ENCODE measurements at places on chromosomes 6 and 20.

DNA sequence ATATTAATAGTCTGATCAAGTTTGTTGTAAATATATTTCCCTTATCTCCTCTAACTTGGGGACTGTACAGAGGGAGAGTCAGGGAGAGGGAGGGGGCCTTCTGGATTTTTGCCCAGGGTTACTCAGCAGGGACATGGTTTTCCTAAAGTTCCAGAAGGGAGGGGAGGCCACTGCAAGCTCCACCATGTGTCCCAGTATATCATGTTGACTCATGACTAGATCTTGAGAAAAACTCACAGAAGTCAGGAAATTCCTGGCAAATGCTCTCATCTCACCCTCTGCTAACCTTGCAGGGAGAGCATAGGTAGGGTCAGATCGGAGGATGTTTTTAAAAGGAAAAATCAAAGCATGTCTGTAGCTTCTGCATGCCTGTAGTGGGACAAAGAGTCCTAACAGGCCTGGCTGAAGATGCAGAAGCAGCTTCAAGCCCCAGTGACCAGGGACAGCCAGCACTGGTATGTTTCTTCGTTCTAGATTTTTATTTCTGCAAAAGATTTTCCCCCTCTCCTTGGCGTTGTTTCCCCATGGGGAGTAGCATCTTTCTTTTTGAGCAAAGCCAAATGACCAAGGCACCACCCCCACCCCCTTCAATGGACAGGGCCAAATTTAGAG lies 272.9 kb upstream of the SUPT3H start:
- no peak for DNase-seq

GRCh38 chr6:42423244-42423643 lies 28.5 kb downstream of the TRERF1 start:
- DNase-seq = no peak

- no peak for DNase-seq
Observed at GRCh38 chr20:3864518-3864917, 17.9 kb downstream of the MAVS start.

- DNase-seq = no peak
Observed at GRCh38 chr20:3995067-3995748, 20.1 kb downstream of the RNF24 start.

- no peak for DNase-seq
Observed at GRCh38 chr6:81486234-81486633, 266.2 kb downstream of the TENT5A start.

GRCh38 chr6:108714101-108714765 lies 134.0 kb upstream of the ARMC2 start:
- no peak for DNase-seq

GRCh38 chr20:35023624-35024023 lies 68.0 kb downstream of the MYH7B start:
- no peak for DNase-seq

DNA sequence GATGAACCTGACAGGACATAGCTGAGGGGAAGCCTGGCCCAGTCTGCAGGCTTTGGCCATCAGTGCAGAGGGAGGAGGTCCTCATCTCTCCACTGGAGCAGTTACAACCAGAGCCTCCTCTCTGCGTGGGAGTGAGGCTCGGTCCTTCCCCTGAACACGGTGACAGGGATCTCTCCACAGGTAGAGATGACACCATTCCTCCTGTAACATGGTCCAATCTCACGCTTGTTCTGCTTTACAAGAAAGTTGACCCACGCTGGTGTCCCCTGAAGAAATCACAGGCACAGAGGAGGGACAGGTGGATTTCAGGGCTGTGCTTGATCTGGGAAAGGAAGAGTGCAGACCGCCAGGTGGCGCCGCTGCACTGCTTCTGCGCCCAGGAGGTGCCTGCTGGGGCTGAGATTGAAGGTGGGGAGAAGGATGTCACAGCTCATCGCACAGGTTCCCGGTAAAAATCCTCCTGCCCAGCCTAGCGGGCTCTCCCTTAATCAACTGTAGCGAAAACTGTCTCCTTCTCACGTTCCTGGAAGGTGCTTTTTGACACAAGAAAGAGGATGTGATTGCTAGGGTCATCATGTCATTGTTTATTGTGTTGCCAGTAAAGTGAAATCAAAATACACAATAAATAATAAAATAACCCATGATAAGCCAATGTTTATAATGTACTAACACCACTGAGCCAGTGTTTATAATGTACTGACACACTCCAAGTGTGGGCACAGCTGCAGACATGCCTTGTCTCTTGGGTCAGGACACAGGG lies 20.4 kb downstream of the HLA-G start:
- DNase-seq = peak; percentile 48

DNA sequence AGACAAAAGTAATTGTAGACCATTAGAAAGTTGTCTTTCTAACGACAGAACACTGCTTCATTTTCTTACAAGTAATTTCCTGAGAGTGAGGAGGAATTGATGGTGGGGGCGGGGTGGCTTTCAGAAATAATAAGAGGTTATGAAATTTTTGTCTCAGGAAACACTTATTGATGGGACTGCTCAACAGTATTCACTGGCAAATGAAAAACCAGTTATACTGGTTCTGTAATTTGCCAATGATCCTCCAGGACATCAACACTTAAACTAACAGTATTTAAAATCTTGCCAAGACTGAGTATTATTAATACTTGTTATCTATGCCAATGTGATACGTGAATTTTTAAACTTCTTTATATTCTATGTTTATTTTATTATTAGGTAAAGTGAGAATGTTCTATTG lies 41.8 kb upstream of the FUT9 start:
- no peak for DNase-seq

DNA sequence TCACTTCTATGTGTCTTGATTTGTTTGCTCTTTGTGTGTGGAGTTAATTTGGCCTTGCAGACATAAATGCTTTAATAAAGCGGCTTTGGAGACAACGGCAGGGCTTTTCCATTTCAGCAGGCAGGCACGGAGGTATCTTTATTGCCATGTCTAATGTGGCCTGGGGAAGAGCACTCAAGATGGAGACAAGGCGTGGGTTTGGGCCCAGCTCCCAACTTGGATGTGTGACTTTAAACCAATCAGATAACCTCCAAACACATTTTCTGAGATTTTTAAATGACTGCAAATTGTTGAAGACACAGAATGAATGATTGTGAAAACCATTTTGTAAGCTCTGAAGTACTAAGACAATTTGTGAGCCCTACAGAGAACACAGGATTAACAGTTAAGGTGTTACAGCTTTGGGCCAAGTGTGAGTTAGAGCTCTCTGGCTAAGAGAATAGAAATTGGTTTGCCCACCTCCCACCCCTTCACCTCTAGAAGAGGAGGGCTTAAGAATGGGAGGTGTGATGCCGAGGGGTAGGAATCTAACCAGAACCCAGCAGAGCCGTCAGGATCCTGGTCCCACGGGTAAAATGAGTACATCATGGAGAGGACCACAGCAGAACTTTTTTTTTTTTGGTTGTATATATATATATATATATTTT lies 9.0 kb downstream of the DYNLT1 start:
- DNase-seq = no peak

GRCh38 chr6:141359953-141360352 lies 772.8 kb upstream of the GJE1 start:
- no peak for DNase-seq

DNA sequence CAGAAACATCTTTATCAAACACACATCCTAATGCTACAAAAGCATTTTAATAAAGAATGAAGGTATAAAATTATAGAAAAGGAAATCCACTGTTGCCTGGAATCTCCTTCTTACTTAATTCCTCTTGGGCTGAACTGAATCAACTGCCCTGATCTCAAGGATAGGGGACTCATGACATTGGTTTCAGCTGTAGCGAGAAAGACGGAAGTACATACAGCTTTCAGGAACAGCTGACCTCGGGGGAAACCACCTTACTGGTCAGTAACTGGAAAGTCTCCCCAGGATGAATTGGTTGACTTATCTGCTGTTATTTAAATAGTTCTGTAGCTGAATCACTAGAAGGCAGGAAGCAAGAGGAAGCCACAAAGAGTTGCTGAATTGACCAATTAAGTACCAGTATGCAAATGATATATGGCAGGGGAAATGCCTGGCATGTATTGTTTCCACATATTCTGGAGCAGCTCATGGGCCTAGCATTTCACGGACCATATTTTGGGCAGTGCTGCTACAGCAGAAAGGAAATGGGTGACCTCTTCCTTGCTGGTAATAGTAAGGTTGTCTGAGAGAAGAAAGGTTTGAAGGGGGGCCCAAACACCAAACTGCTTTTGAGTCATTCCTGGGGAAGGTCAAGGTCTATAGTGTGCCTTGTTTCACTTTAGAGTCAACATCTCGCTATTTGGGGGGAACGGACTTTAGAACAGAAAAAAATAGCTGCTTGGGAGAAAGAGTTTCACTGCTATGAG lies 43.7 kb upstream of the MAP7 start:
- DNase-seq = no peak

- no peak for DNase-seq
Observed at GRCh38 chr20:33463332-33464101, 20.0 kb upstream of the SNTA1 start.

DNA sequence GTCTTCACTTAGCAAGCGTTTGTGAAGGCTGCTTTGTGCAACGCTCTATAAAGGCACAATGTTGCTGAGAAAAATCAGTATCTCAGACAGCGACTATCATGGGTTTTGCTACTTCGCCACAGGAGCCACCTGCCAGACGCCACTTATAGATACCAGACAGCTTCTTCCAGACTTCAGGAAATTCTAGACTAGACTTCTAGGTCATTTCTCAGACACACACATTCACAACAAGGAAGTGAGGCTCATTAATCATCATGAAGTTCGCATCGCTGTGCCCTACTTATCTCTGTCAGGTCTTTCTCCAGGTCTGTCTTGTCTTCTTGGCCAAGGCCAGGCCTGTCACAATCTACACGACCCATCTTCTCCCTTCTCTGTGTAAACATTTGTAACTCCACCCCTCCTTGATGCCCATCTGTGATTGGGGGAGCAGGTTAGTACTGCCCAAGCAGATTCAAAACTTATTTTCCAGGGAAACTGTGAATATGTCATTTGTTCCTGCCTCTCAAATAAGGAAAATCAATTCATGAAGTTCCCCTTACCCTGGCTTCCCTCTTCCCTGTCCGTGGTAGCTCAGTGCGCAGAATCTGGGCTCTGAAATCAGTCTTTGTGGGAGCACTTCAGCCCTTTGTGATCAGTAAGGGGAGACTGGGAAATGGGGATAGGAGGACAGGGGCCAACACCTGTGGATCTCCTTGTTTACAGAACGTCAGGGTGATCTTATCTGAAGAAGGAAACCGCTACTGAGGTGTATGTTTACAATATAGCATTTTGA lies 115.5 kb downstream of the TNFAIP3 start:
- no peak for DNase-seq

- no peak for DNase-seq
Observed at GRCh38 chr20:45246109-45246508, 8.3 kb downstream of the SLPI start.

- no peak for DNase-seq
Observed at GRCh38 chr20:1868856-1869255, 26.4 kb upstream of the SIRPA start.

- no peak for DNase-seq
Observed at GRCh38 chr6:137013031-137013430, 31.7 kb downstream of the IL20RA start.

DNA sequence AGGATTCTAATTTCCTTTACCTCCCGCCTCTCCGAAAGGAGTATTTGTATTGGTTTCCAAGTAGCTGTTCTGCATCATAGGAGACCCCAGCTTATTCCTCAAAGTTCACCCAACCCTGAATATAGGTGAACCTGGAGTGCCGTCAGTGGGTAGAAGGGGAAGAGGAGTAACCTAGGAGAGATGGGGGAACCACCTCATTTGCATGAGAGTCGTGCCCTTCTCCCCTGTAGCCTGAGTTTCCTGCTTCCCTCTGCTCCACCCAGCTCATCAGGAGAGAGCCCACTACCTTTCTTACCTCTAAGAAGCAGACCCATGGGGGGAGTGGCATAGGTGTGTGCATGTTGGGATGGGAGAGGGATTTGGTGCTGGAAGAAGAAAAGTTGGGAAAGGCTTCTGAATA lies 17.3 kb upstream of the WFDC2 start:
- no peak for DNase-seq

GRCh38 chr6:56038764-56039163 lies 163.4 kb upstream of the BMP5 start:
- no peak for DNase-seq

- no peak for DNase-seq
Observed at GRCh38 chr6:38077488-38078030, 258.0 kb downstream of the ZFAND3 start.

GRCh38 chr20:15236812-15237211 lies 899.4 kb upstream of the FLRT3 start:
- DNase-seq = no peak

DNA sequence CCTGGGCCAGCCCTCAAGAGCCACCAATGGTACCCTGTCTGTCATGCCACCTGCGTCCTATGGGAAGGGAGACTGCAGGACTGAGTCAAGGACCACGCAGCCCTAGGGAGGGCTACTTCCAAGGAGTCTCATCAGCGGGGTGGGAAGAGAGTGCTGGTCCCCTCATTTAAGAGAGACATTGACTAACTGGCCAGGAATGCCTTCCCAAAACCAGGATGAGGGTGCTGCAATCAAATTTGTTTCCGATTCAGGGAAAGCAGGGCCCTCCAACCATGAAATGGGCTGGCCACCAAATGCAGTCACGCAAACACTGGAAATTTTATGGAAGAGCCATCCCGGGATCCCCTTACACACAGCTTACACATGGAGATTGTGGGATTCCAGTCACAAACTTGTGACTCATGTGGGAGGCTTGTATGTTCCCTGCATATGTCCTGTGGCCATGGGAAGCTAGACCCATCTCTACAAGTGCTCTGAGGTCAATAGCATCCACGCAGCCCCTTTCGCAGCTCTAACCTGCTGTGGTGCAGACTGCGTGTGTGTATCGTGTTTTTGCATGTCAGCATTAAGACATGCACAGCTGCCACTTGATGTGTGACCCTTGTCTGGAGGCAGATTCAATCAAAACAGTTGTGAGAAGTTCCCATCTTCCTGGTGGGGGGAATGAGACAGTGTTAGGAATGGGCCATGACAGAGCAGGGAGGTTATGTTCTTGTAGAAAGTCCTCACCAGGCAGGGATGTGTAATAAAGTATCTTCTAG lies 53.0 kb upstream of the CST7 start:
- no peak for DNase-seq

GRCh38 chr6:77019081-77019480 lies 444.2 kb downstream of the HTR1B start:
- DNase-seq = no peak

- DNase-seq = no peak
Observed at GRCh38 chr6:169915769-169916550, 164.5 kb downstream of the ERMARD start.

- DNase-seq = no peak
Observed at GRCh38 chr6:48619771-48620170, 508.8 kb upstream of the PTCHD4 start.

- no peak for DNase-seq
Observed at GRCh38 chr6:119444642-119445557, 95.3 kb upstream of the MAN1A1 start.

DNA sequence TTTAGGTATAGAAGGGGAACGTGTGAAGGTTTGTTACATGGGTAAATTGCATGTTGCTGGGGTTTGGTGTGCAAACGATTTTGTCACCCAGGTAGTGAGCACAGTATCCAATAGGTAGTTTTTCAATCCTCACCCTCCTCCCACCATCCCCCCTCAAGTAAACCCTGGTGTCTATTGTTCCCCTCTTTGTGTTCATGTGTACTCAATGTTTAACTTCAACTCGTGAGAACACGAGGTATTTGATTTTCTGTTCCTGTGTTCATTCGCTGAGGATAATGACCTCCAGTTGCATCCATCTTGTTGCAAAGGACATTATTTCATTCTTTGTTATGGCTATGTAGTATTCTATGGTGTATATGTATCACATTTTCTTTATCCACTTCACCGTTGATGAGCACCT lies 11.6 kb upstream of the VNN1 start:
- no peak for DNase-seq

- DNase-seq = no peak
Observed at GRCh38 chr20:17678295-17678694, 3.7 kb downstream of the RRBP1 start.

All from NCI-H1092 treated with DMSO at 0.1 percent for 48 hours (cell line).